Activated CD4-positive, CD25-positive, alpha-beta regulatory T cell treated with anti-CD3 and anti-CD28 coated beads, Interleukin-2, amount 50 U/mL, for 16 hours (primary cell): ENCODE measurements at places on chromosomes 12 and 14.
A peak's percentile ranks its signal among the peaks of the same experiment; 100 is the strongest.

GRCh38 chr12:15496738-15497137, 174.4 kb downstream of the PTPRO start:
- DNase-seq: no peak

- no peak for DNase-seq
These were observed 402.7 kb upstream of the SEL1L start for GRCh38 chr14:81936348-81936747.

DNA sequence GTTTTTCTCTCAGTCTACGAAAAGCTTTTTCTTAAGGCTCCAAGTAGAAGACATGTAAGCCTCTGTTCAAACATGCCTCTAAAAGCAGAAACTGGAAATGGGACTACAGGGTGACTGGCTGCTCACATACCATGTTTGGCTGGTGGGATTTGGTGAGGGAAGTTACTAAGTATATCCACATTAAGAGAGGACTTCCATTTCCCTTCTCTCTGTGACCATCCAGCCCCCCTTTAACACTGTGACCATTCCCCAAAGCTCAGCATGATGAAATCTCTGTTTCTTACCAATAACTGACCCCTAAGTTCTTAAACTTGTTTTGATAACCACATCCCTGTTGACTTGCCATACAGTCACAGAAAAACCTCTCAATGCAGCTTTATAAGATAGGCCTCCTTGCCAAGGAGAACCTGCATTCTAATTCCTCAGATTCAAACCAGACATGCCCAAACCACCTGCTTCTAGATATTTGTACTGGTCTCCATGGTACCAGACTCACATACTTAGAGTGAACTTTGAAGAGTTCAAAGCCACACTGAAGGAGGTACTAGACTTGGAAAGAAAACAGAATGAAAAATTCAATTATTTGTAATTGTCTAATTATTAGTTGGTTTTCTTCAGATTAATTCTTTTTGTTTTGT, 102.2 kb downstream of the VEZT start:
- DNase-seq: no peak

DNA sequence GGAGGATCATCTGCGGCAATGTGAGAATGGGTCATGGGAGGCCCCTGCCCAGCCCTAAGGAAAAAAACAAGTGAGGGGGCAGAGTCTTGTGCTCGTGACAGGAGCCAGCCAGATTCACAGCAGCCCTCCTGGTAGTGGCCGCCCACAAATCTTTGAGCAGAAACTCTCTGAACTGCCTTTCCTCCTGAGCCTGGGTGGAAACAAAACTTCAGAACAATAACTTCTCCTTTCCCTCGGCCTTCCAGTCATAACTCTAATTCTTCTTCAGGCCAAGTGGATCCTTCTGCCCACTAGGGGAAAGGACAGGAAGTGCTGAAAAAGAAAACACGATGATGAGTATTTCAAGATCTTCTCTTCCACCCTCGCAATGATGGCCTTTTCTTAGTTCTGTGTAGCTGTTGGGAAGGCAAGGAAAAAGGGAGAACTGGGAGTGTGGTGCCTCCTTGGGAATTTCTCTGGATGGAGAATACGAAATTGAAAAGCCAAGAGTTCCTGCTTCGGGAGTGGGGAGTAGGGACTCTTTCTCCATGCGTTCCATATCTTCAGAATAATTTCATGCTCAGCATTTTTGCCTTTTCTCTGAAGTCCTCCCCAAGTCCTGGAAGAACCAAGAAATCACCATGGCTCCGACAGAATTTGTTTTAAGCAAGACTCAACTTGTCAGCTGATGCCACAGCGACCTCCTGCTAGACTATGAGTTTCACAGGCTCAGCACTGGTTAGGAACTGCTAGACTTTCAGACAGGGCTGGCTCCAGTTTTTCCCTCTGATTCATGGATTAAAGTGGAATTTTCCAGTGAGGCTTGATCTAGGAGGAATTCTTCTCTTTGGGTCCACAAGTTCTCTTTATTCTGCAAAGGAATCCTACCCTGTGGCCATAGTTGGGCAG, 188.9 kb downstream of the CAND1 start:
- DNase-seq: no peak

- no peak for DNase-seq
These were observed 41.7 kb upstream of the ITPR2 start for GRCh38 chr12:26874501-26875296.

- no peak for DNase-seq
These were observed 36.3 kb downstream of the SNRNP35 start for GRCh38 chr12:123494124-123494851.

- peak; percentile 34 for DNase-seq
These were observed 69.4 kb upstream of the EVL start for GRCh38 chr14:99995700-99996356.

GRCh38 chr14:82447586-82447985, 913.9 kb upstream of the SEL1L start:
- no peak for DNase-seq

DNA sequence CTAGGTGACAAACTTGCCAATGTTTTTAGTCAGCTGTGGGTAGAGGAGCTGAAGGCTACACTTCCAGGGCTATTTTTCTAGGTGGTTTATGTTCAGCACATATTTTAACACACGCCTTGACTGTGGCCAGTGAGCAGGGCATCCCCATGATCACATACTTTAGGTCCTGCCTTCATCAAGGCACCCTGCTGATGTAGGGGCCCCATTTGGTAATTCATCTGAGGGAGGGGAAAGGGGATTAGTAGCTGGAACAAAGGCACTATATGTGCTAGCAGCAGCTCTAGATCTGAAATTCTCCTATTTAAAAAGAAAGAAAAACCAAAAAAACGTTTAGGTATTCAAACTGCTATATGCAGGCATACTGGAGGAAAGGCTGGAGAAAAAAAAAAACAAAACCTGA, 14.5 kb downstream of the EGLN3 start:
- DNase-seq: no peak

- no peak for DNase-seq
These were observed 8.9 kb downstream of the BICD1 start for GRCh38 chr12:32115404-32116104.

GRCh38 chr14:101887219-101887618, 77.2 kb upstream of the DYNC1H1 start:
- no peak for DNase-seq

- no peak for DNase-seq
These were observed 69.9 kb downstream of the MYRFL start for GRCh38 chr12:69894800-69895383.

- no peak for DNase-seq
These were observed 9.8 kb downstream of the CCER1 start for GRCh38 chr12:90945070-90945649.

DNA sequence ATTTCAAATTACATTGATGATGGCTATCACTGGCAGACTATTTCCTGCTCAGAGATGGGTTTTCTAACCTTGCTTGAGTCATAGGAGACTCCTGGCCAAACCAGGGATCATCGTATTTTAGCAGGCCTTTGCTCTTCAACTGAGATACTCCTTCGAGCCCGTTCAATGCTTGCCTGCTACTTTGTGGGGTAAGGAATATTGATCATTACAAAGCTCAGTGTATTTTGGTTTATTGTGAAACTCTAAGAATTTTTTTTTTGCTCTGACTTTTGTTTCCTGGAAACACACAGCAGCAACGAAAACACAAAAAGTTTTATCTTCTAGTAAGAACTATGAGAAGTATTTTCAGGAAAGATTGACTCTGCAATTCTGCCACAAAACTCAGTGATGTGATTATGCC, 4.1 kb downstream of the GPRC5D start:
- no peak for DNase-seq

- no peak for DNase-seq
These were observed 1.3 kb downstream of the GPN3 start for GRCh38 chr12:110466791-110467190.

- no peak for DNase-seq
These were observed 2.7 kb downstream of the CLEC12A start for GRCh38 chr12:9973949-9974348.

- no peak for DNase-seq
These were observed 27.8 kb downstream of the CNOT2 start for GRCh38 chr12:70271025-70271424.

- no peak for DNase-seq
These were observed 16.1 kb downstream of the BIN2 start for GRCh38 chr12:51307655-51308593.

DNA sequence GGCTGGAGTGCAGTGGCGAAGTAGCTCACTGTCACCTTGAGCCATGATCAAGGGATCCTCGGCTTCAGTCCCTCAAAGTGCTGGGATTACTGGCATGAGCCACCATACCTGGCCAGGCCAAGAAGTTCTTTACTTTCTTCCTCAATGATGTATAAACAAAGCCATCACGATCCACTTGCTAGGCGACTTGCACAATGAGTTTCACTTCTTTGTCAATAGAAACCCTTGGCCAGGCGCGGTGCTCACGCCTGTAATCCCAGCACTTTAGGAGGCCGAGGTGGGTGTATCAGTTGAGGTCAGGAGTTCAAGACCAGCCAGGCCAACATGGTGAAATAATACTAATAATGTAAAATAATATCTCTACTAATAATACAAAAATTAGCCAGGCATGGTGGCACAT, 14.4 kb upstream of the SPSB2 start:
- DNase-seq: no peak

DNA sequence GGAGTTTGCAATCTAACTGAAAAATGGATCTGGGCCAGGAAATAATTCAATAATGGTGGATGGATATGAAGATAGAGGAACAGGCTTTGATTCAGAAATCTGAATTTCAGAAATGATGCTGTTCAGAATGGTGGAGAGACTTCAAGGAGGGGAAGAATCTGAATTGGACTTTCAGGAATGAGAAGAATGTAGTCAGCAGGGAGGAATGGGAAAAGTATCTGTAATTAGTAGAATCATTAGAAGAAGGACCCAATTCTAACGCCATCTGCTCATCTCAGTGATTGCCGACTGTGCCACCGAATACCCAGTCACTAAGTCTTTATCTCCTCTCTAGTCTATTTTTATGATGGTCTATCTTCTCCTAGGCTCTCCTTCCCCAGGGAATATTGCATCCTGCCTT, 363.2 kb downstream of the GALC start:
- no peak for DNase-seq

GRCh38 chr14:21921453-21921852, 247.8 kb upstream of the OR4E1 start:
- no peak for DNase-seq

DNA sequence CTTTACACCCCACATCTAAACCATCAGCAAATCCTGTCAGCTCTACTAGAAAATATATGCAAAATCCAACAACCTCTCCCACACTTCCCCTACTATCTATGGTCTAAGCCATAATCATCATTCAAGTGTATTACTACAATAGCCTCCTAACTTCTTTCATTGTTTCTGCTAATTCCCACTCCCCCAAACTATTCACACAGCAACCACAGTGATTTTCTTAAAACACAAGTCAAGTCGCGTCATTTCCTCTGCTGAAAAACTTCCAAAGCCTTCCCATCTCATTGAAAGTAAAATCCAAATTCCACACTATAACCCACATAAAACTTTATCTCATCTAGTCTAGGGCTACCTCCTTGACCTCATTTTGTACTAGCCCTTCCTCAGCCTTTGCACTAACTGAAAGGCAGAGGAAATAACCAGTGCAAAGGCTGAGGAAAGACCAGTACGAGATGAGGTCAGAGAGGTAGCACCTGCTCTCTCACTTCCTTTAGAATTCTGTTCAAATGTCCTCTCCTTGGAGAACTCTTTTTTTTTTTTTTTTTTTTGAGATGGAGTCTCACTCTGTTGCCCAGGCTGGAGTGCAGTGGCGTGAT, 65.5 kb upstream of the MDM1 start:
- no peak for DNase-seq

GRCh38 chr12:119052001-119052400, 70.7 kb downstream of the SRRM4 start:
- DNase-seq: no peak

- no peak for DNase-seq
These were observed 68.4 kb downstream of the PPM1H start for GRCh38 chr12:62866451-62867082.

DNA sequence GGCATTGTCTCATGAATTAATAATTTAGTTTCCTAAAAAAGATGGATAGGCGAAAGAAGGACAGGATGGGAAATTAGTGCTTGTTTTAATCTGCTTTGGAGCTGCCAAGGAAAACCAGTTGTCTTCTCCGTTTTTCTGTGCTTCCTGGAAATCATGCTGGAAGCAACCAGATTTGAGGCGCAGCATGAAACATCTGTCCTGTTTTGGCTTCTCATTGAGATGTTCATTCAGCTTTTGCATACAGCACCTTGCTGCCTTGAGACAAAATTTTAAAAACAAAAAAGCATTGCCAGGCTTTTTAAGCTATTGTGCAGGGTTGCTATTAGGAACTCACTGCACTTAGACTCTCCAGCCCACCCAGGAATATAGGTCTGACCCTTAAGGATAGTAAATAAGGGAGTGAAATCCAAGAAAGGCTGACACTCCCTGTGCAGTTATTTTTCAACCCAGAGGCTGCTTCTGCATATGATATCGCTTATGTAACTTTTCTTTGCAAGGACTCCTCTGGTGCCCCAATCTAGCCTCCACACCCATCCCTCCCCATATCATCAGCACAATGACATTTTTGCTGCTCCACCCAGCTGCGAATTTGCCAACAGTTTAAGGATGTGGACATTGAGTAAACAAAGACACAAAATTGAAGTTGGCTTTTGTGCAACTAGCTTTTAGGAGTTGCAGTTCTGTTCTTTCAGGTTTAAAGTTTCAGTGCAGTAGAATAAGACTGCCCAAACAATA, 46.9 kb upstream of the MDM1 start:
- DNase-seq: no peak

- no peak for DNase-seq
These were observed 599.8 kb downstream of the RPL10L start for GRCh38 chr14:46051796-46052195.

GRCh38 chr12:25578411-25579143, 25.5 kb upstream of the LMNTD1 start:
- DNase-seq: no peak

GRCh38 chr14:35890308-35890707, 64.2 kb downstream of the BRMS1L start:
- no peak for DNase-seq

DNA sequence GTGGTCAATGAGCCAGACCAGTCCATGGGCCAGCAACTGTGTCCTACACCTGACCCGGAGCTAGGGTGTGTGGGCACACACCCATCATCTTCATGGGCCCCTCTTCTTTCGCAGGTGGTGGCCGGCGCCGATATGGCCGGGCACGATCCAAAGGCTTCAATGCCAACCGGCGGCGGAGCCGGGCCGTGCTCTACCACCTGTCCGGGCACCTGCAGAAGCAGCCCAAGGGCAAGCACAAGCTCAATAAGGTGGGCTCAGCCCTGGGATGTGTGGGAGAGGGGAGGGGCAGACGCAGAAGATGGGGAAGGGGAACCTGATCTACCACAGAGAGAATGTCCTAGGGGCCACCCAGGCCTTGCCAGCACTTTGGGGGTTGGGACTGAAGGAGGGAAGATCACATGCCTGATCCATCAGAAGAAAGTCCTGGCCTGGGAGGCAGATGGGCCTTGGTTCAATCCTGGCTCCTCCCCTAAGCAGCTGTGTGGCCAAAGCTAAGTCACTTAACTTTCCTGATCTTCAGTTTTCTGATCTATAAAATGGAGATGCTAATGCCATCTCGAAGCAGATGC, 3.8 kb downstream of the KCNH3 start:
- no peak for DNase-seq

GRCh38 chr12:46264057-46264456, 4.8 kb downstream of the SLC38A1 start:
- DNase-seq: no peak
